Activated T-helper 2 cell treated with anti-CD3 and anti-CD28 coated beads, Interferon-gamma antibody, Interleukin-2, Interleukin-4, amounts not matched to agents 10 μg/mL and 5 μg/mL and 100 μg/mL, durations not matched to agents 14 hours and 24 hours and 36 hours (primary cell): ENCODE measurements at places on chromosomes 1 and 21. TPM values are rescaled to one million over a fixed set of nuclear protein-coding genes. Genes with fewer than 3 reads are reported as not detected.

GRCh38 chr1:25246600-25247023 is 642 bp downstream of the RSRP1 start:
- peaks cover 56% of the 10 kb centered on the region for H3K36me3 ChIP-seq
- no peak for DNase-seq
- peaks cover 2% of the 10 kb centered on the region for H3K27me3 ChIP-seq
- peaks cover 43% of the 10 kb centered on the region for H3K4me1 ChIP-seq
- H3K4me3 ChIP-seq = peak overlapping the region; percentile 98

- no peak for DNase-seq
- H3K36me3 ChIP-seq = peaks cover 24% of the 10 kb centered on the region
- H3K4me3 ChIP-seq = peak overlapping the region; percentile 90
- H3K27ac ChIP-seq = no peak overlapping the region
- no peaks in the 10 kb centered on the region for H3K27me3 ChIP-seq
- H3K4me1 ChIP-seq = peaks cover 18% of the 10 kb centered on the region
Measured at GRCh38 chr1:1324084-1324523, 356 bp downstream of the INTS11 start.

DNA sequence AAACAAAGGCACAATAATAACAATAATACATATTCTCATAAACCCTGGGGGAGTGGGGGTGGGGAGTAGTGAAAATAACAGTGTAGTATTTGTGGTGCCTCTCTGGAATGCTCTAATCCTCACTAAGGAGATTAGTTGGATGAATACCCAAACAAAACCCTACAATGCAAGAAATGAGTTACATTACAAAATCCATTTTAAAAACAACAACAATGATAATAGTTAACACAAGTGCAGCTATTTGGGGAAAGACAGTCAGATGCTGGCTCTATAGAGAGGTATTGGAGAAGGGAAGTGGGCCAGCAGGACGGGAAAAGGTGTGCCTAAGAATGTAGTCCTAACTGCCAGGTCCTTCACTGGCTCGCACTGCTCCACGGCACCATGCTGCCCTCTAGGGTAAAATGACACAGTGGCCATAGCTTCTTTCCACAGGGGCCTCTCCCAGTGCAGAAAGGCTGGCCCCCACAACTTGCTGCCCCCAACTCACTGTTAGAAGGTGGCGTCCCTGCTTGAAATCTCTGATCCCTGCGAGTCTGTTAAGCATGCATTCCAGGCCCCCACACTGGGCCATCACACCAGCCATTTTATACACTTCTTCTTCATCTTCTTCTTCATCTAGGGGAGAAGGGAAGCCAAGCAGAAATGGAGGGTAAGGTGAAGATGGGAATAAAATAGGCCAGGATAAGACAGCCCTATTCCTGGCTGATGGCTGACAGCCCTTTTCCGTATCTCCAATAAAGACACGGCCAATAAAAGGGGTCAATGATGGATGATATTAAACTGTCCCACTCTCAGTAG is 113.8 kb downstream of the UBR4 start:
- H3K4me1 ChIP-seq = no peaks in the 10 kb centered on the region
- peaks cover 94% of the 10 kb centered on the region for H3K36me3 ChIP-seq
- H3K4me3 ChIP-seq = no peak overlapping the region
- DNase-seq = no peak
- no peak overlapping the region for H3K27ac ChIP-seq
- no peaks in the 10 kb centered on the region for H3K27me3 ChIP-seq

DNA sequence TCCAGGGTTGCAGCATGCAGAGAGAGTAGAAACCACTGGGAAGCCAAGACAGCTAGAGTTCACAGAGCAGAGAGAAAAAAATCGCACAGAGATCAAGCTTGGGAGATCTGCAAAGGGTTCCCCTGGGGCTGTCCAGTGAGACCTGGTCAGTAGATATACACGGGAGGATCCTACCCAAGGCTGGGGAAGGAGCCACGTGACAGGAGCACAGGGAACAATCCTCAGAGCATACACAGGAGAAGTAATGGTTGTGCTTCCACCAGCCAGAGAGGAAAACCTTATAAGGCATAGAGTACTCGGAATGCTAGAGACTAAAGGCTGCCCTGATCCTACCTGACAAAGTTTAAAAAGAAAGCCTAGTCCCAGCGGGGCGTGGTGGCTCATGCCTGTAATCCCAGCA is 53.9 kb downstream of the GABPA start:
- DNase-seq = no peak
- H3K27ac ChIP-seq = peak overlapping the region; percentile 5
- no peaks in the 10 kb centered on the region for H3K36me3 ChIP-seq
- H3K27me3 ChIP-seq = peaks cover 31% of the 10 kb centered on the region

DNA sequence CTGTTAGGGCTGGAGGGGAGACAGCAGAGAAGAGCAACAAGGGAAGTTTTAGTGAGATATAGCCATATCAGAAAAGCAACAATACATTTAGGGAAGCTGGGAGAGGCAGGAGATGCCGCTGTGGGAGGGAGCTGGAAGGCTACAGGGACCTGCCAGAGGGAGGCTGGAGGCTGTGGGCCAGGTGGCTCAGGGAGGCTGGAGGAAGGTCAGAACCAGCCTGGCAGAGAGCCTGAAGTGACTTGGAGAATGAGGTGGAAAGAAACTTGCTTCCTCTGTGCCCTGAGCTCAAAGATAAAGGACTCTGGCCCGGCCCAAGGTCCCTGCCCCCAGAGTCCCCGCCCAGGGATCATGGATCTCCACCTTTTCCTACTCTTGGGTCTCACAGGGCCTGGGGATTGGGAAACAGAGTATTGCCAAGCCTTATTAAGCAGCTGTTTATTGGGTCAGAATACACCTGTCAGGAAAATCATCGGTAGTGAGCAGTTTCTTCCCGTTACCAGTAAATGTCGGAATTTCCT is 85.9 kb downstream of the KIF26B start:
- H3K27ac ChIP-seq = no peak overlapping the region
- no peaks in the 10 kb centered on the region for H3K4me1 ChIP-seq
- DNase-seq = no peak

- H3K36me3 ChIP-seq = no peaks in the 10 kb centered on the region
- H3K4me3 ChIP-seq = no peak overlapping the region
- H3K27me3 ChIP-seq = no peaks in the 10 kb centered on the region
- DNase-seq = no peak
- H3K4me1 ChIP-seq = peaks cover 18% of the 10 kb centered on the region
Measured at GRCh38 chr1:232880354-232880753, 70.1 kb upstream of the NTPCR start.

DNA sequence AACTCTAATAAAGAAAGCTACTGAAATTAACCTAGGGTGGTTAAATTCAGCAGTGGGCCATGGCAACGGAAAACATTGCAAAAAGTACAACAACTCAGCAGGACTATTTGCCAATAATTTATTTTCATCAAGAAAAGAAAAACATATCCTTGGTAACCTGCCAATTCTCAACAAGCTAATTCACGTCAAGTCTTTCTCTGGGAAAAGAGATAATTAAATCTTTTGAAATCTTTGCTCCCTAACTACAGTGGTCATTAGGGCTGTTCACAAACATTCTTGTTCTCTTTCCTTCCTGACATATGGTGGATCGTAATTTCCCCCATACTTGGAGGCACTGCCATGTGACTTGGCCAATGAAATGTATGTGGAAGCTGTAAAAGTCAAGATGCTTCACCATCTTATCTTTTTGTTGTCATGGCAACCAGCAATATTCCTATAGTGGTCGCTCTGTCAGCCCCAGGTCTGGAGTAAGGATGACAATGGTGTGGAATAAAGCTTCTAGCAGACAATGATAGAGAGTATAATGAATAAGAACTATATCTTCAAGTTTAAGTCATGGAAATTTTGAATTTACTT is 29.6 kb upstream of the ZNF326 start:
- H3K27ac ChIP-seq = no peak overlapping the region
- no peaks in the 10 kb centered on the region for H3K36me3 ChIP-seq
- H3K4me1 ChIP-seq = peaks cover 10% of the 10 kb centered on the region
- peaks cover 23% of the 10 kb centered on the region for H3K27me3 ChIP-seq

GRCh38 chr1:214516434-214517326 is 34.7 kb downstream of the PTPN14 start:
- H3K27ac ChIP-seq = no peak overlapping the region
- H3K4me1 ChIP-seq = peaks cover 42% of the 10 kb centered on the region
- peaks cover 32% of the 10 kb centered on the region for H3K36me3 ChIP-seq
- H3K4me3 ChIP-seq = no peak overlapping the region
- no peaks in the 10 kb centered on the region for H3K27me3 ChIP-seq
- DNase-seq = no peak

DNA sequence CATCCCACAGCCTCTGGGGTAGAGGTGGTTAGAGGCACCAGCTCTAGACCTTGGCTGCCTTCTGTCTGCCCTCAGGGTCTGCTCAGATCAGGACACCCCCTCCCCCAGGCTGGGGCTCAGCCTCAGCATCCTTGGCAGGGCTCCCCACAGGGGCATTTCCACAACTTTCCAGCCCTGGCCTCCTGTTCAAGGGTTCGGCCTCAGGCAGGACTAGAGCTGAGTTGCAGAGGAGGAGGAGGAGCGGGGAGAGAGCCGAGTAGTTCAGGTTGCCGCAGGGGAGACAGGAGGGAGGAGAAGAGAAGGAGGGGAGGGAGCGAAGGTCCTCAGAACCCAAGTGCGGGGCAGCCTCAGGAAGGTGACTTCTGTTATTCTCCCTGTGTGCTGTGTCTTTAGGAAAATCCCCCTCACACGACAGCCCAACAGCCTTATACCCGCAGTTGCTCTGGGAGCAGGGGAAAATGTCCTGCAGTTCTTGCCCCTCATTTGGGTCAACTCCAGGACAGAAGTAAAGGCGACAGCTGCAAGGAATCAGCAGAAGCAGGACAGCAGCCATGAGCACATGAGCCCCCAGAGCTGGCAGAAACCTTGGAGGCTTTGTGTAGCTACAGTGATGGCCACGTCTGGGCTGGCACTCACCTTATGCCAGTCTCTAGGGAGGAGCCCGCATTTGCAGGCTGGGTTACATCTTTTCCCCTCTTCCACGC is 46.5 kb upstream of the TENT5B start:
- no peaks in the 10 kb centered on the region for H3K27me3 ChIP-seq
- no peaks in the 10 kb centered on the region for H3K4me1 ChIP-seq
- no peak overlapping the region for H3K4me3 ChIP-seq
- no peak overlapping the region for H3K27ac ChIP-seq
- DNase-seq = no peak
- H3K36me3 ChIP-seq = no peaks in the 10 kb centered on the region

DNA sequence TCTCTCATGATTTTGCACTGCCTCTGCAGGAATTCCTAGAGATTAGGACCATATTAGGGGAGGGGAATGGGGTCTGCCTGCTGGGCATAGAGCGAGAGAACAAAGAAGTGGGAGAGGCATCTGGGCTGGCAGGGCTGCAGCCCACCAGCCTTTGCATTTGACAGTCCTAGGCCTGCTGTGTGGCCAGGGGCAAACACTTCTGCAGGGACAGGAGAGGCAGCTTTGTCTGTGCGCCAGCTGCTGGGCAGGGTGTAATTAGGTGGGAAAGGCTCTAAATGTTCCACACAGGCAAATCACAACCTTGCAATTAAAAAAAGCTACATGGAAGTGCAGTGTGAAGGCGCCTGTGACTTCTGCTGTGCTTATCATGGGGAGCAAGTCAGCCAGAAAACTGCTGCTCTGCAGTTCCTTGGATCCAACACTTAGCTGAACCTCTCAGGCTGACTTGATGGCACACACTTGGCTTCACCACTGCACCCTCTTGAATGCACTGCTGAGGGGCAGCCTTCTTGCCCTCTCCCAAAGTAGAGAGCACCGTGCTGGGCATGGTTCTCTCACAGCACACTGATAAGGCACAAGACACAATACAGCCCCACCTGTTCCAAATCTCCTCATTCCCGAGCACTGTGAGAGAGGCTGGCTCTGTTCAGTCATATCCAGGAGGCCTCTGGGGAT is 73.6 kb upstream of the TLR5 start:
- no peaks in the 10 kb centered on the region for H3K4me1 ChIP-seq
- no peak for DNase-seq
- H3K36me3 ChIP-seq = peaks cover 7% of the 10 kb centered on the region

- no peak for DNase-seq
- H3K4me3 ChIP-seq = no peak overlapping the region
- peaks cover 20% of the 10 kb centered on the region for H3K27me3 ChIP-seq
- no peak overlapping the region for H3K27ac ChIP-seq
- H3K36me3 ChIP-seq = no peaks in the 10 kb centered on the region
Measured at GRCh38 chr21:38265166-38265565, 8.4 kb downstream of the KCNJ15 start.

DNA sequence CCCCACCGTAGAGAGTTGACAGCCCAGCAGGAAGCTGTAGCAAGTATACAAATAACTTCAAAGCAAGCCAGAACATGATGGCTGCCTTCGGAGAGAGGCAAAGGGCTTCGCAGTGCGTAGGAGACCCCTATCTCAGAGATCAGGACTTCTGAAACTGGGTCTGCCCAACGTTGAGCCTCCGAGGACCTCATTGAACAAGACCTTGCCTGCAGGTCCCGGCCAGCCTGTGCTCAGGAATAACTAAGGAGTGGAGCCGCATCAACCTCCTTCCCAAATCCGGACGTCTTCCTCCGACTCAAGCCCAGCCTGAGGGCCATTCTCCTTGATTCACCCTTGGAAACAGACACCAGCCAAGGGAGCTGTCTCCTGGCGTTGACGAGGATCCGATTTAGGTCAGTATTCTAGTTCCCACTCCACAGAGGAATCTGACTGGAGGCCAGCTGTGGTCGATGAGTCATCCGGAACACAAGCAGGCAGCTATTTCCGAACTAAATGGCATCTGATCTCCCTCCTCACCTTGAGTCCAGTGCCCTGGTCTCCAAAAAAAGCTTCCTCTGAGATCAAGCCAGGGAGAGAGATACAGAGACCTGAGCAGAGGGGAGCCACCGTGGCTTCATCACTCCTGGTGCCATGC is 166.5 kb upstream of the COA6 start:
- H3K27ac ChIP-seq = no peak overlapping the region
- H3K36me3 ChIP-seq = no peaks in the 10 kb centered on the region
- no peak overlapping the region for H3K4me3 ChIP-seq
- H3K27me3 ChIP-seq = peaks cover 27% of the 10 kb centered on the region
- no peak for DNase-seq

DNA sequence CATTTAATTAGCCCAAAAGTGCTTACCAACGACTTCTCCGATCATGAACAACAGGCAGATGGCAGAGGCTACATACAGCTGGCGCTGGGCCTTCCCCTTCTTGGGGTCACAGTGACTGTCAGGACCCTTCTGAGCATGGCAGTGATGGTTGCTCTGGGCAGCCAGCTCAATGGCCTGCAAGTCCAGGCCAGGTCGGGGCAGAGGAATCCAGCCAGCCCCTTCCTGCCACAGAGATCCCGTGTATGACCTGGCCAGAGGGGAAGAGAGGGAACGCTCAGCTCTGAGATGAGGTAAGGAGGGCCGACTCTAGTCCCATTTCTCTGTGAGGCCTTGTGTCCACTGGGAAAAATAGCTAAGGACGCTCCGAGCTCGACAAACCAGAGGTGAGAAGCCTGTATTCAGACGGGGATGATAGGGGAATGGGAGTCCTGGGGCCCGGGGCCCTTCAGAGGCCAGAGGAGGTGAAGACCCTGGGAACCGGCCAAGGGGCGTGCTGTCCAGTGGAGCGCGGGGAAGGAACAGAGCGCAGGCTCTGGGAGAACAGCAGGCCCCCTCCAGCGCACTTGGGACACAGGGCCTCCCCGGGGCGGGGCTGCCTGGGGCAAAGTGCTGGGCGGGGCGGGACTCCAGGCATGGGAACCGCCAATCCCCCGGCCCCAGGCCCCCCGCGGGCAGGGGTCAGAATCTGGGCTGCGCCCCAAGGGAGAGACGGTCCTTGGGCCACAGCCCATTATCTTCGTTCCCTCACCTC is 772 bp downstream of the SLC30A2 start:
- no peak overlapping the region for H3K27ac ChIP-seq
- H3K27me3 ChIP-seq = peaks cover 65% of the 10 kb centered on the region
- no peak for DNase-seq

DCDC2B gene
- total RNA-seq = 0.14 TPM in 1 of 2 replicates, not detected in the other

HCN3 gene
- total RNA-seq = 4.8 and 5.4 TPM in 2 replicates

OR2T2 gene
- not detected in 2 replicates for total RNA-seq

ITLN2 gene
- not detected in 2 replicates for total RNA-seq

CYP4Z1 gene
- total RNA-seq = not detected in 2 replicates

CFHR1 gene
- total RNA-seq = not detected in 2 replicates

TMEM125 gene
- not detected in 2 replicates for total RNA-seq

MAEL gene
- not detected in 2 replicates for total RNA-seq
